ENCODE measurements at places on chromosomes 7 and 10.

- DNase-seq = no peak
These were observed 93.2 kb downstream of the DGKI start for GRCh38 chr7:137753575-137753947.

DNA sequence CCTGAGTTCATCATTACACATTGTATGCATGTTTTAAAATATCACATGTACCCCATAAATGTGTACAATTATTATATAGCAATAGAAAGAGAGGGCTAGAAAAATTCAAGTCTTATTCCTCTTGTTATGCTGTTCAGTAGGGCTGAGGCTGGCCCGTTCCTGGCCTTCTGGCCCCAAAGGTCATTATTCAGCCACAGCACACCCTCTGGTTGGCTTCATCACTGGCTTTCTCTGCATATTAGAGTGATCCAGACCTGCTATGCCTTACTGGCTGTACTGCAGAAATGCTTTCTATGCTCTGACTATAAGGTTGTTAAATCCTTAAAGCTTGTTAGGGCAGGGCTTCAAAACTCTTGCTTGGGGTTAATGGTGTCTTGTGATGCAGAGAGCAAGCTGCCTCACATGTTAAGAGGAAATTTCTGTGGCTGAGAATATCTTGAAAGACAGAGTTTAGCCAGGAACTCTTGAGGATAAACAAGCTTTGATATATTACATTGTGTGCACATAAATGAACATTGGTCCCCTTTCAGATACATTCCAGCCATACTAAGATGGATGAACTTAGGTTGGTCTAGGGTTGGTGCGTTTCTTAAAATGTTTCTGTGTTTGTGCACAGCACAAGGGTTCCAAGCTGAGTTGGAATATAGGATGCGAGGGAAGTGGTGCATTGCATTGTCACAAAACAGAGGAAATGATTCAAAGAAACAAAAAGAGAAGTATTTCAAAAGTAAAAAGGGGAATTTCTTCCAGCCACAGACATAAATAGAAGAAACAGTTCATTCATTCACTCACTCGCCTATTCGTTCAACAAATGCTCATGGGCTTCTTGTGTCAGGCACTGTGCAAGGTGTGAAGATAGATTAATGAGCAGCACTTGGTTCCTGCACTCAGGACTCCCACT, 61.6 kb upstream of the WDR11 start:
- DNase-seq = no peak

GRCh38 chr10:101902820-101903145, 59.2 kb upstream of the KCNIP2 start:
- no peak for DNase-seq

- DNase-seq = no peak
These were observed 239.8 kb downstream of the FZD1 start for GRCh38 chr7:91503934-91504555.

- no peak for DNase-seq
These were observed 222.1 kb upstream of the AOAH start for GRCh38 chr7:36946401-36946739.

DNA sequence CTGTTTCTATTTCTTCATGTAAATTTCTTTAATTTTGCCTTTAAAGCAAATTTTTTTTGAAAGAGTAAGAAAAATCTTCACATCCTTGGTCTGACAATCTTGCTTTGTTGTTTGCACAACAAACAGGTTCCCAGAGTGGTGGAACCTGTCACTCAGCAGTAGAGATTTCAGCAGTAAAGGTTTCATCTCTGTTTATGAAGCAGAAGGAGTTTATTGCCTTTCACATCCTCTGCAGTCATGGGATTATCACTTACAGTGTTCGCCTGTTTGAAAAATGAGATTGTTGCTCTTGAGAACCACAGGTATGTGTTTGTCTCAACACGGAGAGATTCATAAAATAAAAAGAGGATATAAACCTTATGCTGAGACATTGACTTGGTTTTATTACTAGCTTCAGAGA, 342.6 kb downstream of the IPMK start:
- DNase-seq = no peak

DNA sequence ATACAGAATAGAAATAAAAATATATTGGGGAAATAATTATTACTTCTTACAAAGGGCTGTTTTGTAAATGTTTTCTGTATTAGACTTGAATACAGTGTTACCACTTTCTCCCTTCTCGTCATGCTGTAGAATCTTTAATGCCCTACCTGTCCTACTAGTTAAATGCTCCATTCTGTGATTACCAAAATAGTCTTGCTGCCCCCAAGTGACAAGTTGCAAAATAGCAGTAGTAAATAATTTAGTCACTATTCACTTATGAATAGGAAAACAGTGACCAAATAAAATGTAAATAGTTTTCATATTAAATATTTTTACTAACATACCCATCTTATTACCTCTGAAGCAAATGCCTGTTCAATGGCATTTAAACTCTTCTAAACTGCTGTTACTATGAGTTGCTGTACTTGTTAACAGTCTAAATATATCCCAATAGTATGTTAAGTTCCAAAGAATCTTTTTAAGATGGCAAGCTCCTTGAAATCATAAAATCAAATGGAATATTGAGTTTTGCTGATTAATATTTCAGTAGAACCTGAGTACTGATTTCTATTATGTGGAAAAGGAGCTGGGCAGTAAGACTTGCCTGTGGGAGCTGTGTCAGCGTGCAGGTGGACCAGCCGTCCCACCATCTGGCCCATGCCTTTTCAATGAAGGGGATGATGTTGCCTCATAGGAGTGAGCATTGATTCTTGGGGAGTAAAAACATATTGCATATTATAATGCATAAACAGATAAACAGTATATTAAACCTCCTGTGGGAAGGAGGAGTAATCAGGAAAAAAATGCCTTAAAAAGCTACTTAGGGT, 18.1 kb upstream of the OIT3 start:
- no peak for DNase-seq

- DNase-seq = no peak
These were observed 6.8 kb downstream of the STK17A start for GRCh38 chr7:43589728-43590127.

DNA sequence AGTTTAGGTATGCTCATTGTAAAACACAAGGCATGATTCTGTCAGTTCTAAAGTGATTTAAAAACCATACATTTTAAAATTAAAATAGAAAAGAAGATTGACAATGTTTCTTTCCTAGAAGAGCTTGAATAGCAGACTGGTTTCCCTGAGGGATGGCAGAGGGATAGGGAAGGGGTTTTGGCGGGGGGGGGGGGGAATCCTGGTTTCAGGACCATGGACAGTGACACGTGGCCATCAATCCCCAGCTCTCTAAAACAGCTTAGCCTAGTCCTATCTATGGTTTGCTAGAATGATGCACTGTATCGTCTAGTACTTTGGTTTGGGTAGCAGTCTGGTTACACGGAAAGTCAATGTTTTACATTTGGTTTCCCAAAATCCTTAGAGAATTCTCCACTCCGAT, 88.7 kb downstream of the PHYHIPL start:
- no peak for DNase-seq

DNA sequence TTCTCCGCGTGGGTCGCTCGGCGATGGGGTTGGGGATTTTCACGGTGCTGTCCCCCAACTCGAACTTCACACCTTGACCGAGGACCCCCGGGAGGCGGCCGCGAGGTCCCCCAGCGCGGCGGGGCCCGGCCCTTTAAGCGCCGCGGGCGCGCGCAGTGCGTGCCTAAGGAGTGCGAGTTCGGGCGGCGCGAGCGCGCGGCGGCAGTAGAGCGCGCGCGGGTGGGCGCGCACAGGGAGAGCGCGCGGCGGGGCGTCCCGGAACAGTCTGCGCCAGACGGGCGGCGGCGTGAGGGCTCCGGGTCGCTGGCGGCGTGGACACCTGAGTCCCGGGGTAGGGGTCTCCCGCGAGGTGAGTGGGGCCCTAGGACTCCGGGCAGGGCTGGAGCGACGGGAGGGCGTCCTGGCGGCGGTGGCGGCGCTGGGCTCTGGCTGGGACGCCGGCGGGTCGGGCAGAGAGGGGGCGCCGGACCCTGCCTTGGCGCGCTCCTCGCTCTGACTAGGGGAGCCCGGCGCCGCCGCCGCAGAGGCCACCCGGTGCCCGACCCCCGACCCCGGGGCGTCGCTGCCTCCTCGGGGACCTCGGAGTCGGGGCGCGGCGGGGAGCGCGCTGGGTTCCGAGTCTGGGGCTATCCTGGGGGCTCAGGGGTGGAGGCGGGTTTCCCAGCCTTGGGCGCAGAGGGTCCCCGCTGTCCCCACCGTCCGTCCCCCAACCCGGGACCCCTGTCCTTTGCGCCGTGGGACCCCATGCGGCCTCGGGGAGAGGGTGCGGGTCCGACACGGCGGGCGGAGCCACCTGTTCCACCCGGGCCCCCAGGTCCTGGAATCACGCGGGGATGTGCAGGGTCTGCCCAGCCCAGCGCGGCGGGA, at the start of gene PROSER2:
PROSER2 (plus strand) TSS at position 235 of the 867 bp plus-strand sequence. CDS start 28,722 bp downstream, outside the sequence.
- DNase-seq = peak; percentile 47

- DNase-seq = no peak
These were observed 48.4 kb downstream of the FGFBP3 start for GRCh38 chr10:91860885-91861284.

DNA sequence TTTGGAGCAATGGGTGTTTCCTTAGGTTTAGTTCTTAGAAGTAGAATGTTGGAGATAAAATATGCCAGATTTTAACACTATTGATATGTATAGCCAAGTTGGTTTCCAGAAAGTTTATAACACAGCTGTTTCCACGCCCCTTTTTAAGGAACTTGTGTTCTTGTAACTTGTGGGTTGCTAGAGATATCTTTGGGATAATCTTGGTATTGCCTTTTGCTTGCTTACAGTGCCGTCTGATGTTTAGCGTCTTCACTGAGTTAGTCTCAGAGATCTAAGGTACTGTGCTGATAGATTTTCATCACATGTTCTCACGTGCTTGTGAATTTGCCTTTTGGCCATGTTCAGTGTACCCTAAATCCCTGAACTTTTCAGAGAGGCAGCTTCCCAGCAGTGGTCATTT, 12.4 kb downstream of the TMEM248 start:
- DNase-seq = no peak

DNA sequence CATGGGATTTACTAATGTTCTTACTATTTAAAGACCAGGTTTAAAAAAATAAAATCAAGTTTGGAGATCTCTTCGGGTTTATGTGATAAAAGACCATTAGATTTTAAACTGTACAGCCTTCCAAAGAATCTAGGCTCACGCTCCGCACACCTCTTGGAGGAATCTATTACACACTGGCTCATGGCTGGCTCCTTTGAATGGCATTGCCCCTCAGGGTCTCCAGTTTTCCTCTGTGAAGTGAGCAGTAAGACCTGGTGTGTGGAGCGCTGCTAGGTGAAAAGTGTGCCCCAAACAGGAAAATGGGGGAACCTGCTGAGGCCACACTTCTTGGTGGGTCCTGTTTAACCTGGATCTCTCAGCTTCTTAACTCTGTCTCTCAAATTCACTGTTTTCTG, 142.3 kb downstream of the KAT6B start:
- no peak for DNase-seq

GRCh38 chr7:157543791-157544190, 207.0 kb downstream of the DNAJB6 start:
- no peak for DNase-seq

DNA sequence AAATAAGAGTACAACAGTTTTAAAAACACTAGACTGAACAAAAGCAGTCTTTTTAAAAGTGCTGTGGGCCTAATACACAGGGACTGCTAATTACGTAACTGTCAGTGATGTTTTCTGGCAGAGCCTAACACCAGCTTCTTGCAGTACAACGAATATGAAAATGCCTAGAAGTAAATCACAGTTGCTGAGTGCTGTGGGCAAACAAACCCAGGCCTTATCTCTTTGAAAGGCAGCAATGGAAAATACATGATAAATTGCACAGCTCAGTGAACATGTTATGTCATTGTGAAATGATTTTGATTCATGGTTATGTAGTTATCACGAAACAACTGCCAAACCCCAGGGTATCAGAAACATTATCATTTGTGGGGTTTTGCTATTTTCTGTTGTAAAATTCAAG, 428.4 kb downstream of the GFRA1 start:
- DNase-seq = no peak

DNA sequence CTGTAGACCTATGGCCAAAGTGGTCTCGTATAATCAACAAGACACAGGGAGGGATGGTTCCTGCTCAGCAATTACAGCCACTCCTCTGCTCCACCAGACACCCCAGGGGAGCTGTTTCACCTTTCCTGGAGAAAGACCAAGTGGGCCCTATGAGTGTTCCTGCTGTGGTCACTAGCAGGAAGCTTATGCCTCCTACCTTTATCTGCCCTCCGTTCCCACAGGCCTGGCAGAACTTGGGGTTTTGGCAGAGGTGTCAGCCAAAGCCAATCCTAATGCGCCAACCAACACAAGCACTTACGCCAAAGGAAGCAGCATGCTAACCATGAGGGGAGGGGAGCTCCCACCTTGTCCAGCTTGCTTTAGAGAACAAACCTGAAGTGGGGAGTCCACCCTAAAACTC, 31.2 kb downstream of the XPNPEP1 start:
- DNase-seq = no peak

- DNase-seq = no peak
These were observed 72.6 kb downstream of the EPDR1 start for GRCh38 chr7:37993060-37993501.

DNA sequence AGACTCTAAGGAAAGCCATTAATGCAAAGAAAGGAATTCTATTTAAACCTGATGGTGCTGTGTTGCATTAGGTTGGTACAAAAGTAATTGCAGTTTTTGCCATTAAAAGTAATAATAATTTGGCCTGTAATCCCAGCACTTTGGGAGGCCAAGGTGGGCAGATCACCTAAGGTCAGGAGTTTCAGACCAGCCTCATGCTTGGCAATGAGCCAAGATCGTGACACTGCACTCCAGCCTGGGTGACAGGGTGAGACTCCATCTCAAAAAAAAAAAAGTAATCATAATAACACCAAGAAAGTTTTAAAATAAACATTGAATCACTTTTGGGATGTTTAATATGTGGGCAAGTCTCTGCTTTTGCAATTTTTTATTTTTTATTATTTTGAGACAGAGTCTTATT, 107.3 kb upstream of the FRMD4A start:
- no peak for DNase-seq

Measured in stimulated activated CD4-positive, alpha-beta T cell treated with anti-CD3 and anti-CD28 coated beads, Interleukin-12 subunit alpha, Interleukin-12 subunit beta, amount 100 ng/mL, for 4 hours (primary cell).